ENCODE measurements at places on chromosomes 4 and X. TPM values are rescaled to one million over a fixed set of nuclear protein-coding genes. Genes with fewer than 3 reads are reported as not detected.

DNA sequence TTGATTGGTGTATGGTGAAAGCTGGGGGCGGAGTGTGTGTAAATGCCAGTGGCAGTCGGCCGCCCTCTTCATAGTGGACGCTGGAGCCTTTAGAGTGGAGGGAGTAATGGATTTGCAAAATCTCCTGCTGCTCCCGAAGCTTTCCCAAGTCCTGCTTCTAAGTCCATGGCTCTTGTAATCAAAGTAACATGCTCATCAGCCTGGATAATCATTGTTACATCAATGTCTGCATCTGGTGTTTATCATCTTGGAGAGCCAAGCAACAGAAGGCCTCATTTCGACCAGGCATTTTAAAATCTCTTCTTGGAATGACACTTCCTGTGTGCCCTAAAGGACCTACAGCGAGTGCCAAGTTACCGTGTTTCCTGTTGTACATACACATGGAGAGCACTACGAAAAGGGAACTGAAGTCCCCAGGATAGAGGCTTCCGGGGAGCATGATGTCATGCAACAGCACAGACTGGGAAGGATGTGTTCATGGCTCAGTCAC lies 32.2 kb downstream of the UNC5C start:
- no peaks in the 10 kb centered on the region for H3K4me1 ChIP-seq
- H3K36me3 ChIP-seq = no peaks in the 10 kb centered on the region
- H3K27ac ChIP-seq = no peak overlapping the region
- H3K4me3 ChIP-seq = no peak overlapping the region

GRCh38 chr4:74768857-74769525 lies 25.3 kb downstream of the BTC start:
- H3K27me3 ChIP-seq = no peaks in the 10 kb centered on the region
- no peaks in the 10 kb centered on the region for H3K36me3 ChIP-seq
- no peak for DNase-seq
- H3K27ac ChIP-seq = no peak overlapping the region

DNA sequence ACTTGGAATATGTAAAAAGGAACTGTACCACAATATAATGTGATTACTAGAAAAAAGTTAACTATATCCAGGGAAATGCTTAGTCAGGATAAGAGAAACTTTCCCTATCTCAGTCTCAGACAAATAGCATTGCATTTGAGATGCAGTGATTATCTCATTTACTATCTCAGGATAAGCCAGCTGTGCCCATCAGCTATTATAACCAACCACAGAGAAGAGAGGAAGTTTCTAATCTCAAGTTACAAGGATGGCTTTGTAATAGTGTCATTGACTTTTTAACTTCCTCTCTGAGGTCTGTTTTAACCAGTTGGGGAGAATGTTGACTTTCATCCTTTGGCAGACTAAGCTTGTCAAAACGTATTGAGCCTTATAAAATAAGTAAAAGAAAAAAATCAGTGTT lies 56.5 kb downstream of the SNX25 start:
- H3K36me3 ChIP-seq = peaks cover 30% of the 10 kb centered on the region
- H3K27me3 ChIP-seq = no peaks in the 10 kb centered on the region
- peaks cover 26% of the 10 kb centered on the region for H3K4me1 ChIP-seq

GRCh38 chr4:153207027-153207426 lies 2.8 kb downstream of the TRIM2 start:
- no peaks in the 10 kb centered on the region for H3K36me3 ChIP-seq
- H3K27me3 ChIP-seq = peaks cover 18% of the 10 kb centered on the region
- H3K27ac ChIP-seq = no peak overlapping the region
- no peak overlapping the region for H3K4me3 ChIP-seq
- H3K4me1 ChIP-seq = peaks cover 21% of the 10 kb centered on the region

DNA sequence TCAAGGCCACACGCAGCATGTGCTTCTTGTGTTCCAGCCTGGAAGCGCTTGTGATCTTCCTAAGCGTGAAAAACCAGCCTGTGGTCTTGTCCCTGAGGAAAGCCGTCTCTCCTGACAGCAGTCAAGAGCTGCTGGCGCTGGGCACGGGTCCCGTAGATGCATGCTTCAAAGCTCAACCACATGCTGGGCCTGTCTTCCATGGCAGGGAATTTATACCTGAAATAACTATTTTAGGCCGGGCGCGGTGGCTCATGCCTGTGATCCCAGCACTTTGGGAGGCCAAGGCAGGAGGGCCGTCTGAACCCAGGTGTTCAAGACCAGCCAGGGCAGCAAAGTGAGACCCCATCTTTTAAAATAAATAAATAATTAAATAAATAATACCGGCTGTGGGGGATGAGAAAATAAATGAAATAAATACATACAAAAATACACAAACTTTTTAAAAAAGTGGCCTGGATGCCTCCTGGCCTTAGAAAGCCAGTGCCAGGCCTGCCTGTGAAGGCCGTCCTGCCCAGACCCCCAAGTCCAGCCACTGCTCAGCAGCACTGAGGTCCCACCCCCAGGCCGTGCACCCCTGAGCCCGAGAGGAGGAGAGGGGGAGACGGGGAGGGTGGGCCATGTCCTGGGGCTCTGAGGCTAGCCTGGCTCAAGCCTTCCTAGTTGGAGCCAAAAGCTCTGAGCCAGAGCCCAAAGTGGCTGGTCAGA lies 10.4 kb downstream of the LRPAP1 start:
- no peak overlapping the region for H3K4me3 ChIP-seq
- H3K27ac ChIP-seq = no peak overlapping the region
- no peak for DNase-seq
- H3K36me3 ChIP-seq = peaks cover 34% of the 10 kb centered on the region
- no peaks in the 10 kb centered on the region for H3K27me3 ChIP-seq

DNA sequence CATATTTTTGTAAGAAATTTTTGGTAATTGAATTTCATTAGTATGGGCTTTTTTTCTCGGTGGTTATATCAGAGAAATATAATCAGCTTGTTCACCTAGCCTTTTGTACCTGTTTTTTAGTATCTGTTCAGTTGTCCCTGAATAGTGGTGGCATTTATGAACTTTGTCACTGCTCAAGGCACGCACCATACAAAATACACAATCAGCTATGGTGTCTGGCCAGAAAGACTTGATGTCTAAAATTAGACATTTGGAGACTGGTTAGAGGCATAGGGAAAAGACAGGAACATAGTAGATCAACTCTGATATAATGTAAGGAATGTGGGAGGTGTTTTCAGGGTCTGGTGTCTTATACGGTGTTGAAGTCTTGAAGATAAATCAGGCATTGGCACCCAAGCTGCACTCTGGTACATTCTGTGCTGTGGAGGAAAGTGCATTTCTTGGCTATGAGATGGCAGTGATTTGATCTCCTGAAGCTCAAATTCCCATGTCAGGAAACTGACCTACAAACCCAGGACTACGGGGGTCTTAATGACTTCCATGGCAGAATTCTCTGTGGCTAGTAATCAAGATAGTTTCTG lies 3.6 kb downstream of the ART3 start:
- peaks cover 13% of the 10 kb centered on the region for H3K27me3 ChIP-seq
- H3K27ac ChIP-seq = no peak overlapping the region
- H3K4me1 ChIP-seq = peaks cover 2% of the 10 kb centered on the region
- DNase-seq = no peak
- no peaks in the 10 kb centered on the region for H3K36me3 ChIP-seq
- no peak overlapping the region for H3K4me3 ChIP-seq

Gene GYPE
- total RNA-seq = 0.25 TPM

Gene TLR6
- 0.48 TPM for total RNA-seq

Gene QDPR
- 28.2 TPM for total RNA-seq

Gene GYPB
- total RNA-seq = not detected

Gene LNX1
- total RNA-seq = not detected

Gene TMEM31
- not detected for total RNA-seq

Gene HMGN5
- total RNA-seq = 2.8 TPM

Gene PPARGC1A
- total RNA-seq = not detected

Gene SPANXA1
- not detected for total RNA-seq

Gene IL13RA1
- total RNA-seq = 0.46 TPM

Gene LRRC66
- total RNA-seq = 0.11 TPM

All from activated T-helper 2 cell treated with anti-CD3 and anti-CD28 coated beads, Interferon-gamma antibody, Interleukin-2, Interleukin-4, amounts not matched to agents 10 μg/mL and 5 μg/mL and 100 μg/mL, durations not matched to agents 14 hours and 24 hours and 36 hours (primary cell).